Stimulated activated CD4-positive, alpha-beta T cell treated with anti-CD3 and anti-CD28 coated beads, Interleukin-4, amount 100 ng/mL, for 4 hours (primary cell): ENCODE measurements at places on chromosomes 16 and 17.

DNA sequence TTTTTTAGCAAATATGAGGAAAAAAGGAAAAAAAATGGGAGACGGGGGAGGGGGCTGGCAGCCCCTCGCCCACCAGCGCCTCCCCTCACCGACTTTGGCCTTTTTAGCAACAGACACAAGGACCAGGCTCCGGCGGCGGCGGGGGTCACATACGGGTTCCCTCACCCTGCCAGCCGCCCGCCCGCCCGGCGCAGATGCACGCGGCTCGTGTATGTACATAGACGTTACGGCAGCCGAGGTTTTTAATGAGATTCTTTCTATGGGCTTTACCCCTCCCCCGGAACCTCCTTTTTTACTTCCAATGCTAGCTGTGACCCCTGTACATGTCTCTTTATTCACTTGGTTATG is 1.2 kb upstream of the TMEM88 start:
- DNase-seq: no peak

- no peak for DNase-seq
These were observed 383.8 kb downstream of the ZFHX3 start for GRCh38 chr16:72664056-72664508.

DNA sequence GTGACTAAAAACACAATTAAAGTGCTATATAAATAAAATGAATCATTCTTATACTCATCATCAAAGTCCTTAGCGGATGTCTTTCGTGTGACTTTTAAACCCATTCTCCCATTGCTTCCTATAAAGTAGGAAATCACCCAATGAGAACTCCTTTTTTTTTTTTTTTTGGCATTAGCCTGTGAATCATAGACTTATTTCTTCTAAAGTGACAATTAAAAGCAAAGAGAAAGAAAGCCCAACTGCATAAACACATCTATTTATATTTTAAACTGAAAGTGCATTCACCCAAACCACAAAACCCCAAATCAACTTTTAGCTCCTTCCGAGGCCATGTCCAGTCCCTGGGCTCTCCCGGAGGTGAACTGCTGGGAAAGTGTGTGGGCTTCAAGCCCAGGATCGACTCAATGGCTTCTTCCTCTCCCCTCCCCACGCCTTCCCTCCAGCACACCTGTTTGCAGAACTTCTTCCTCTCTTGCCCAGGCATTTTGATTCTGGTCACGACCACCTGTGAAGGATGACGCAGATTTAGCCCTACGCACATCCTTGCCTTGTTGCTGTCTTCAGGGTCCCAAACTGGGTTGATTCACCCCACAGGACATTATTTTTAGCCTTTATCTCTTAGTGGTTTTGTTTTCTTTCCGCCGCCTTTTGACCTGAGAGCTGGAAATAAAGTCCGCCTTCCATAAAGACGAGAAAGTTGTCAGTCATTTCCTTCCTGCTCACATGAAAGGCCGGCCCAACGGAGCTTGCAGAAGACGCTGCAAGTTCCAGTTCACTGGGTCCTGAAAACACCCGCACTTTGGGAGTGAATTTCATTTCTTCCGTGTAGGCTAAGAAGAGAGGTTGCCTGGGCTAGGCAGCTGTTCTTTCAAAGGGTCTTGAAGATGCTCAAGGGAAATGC is 166.8 kb downstream of the MAP2K6 start:
- no peak for DNase-seq

DNA sequence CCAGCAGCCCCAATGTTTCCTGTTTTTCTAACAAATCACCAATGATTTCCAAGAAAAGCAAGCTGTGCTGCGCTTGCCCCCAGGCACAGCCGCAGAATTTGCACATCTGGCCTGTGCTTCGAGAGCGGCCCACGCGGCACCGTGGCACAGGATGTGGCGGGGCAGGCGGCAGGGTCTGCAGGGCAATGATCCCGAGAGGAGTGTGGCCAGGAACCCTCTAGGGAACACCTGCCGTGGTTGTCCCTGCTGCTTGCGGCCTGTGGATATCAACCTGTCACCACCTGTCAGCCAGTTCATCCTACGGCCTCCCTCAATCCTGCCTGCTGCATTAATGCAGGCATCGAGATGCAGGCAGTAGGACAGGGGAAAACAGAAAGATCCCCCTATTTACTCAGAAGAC is 24.0 kb downstream of the PIK3R5 start:
- DNase-seq: peak; percentile 52

DNA sequence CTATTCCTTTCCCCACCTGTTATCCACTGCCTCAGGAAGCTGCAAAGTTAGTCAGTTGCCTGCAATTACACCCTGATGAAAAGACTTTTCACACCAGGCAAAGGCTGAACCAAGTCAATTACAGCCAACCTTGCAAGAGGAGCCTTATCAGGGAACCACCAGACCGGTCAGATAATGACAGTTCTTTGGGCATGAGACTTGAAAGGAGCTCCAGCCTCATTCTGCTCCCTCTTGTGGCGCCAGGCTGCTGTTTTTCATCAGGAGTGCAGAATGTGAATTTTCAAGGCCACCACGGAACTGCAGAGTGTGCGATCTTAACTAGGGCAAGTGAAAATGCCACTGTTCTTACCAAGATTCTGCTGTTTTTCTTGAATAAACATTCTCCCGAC is 22.5 kb downstream of the DNAI2 start:
- no peak for DNase-seq

DNA sequence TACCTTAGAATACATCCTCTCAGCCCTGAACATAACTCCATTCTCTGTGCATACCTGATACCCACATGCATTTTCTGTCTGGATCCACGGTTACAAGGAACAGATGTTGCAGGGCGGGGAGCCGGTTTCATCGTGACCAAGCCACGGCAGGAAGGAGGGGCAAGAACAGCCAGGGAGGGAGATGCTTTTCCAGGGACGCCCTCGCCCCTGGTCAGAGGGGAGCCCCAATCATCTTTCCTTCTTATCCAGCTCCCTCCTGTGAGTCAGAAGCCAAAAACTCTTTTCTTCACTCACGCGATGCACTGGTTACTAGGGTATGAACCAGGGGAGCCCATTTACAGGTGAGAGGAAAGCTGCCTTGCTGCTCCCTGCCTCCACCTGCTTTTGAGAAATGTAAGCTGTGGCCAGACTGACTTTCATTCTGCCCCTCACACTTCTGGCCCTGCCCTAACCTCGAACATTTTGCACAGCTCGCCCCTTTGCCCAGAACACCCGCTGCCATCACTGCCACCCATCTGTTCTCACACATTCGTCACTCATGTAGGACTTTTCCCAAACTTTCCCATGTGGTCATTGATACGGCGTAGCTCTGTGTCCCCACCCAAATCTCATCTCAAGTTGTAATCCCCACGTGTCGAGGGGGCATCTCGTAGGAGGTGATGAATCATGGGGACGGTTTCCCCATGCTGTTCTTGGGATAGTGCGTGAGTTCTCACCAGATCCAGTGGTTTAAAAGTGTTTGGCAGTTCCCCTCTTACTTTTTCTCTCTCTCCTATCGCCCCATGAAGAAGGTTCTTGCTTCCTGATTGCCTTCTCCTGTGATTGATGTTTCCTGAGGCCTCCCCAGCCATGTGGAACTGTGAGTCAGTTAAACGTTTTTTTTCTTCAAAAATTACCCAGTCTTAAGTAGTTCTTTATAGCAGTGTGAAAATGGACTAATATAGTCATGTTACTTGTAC is 20.5 kb downstream of the FOXL1 start:
- no peak for DNase-seq

GRCh38 chr17:6097005-6097279 is 26.8 kb downstream of the WSCD1 start:
- DNase-seq: no peak

DNA sequence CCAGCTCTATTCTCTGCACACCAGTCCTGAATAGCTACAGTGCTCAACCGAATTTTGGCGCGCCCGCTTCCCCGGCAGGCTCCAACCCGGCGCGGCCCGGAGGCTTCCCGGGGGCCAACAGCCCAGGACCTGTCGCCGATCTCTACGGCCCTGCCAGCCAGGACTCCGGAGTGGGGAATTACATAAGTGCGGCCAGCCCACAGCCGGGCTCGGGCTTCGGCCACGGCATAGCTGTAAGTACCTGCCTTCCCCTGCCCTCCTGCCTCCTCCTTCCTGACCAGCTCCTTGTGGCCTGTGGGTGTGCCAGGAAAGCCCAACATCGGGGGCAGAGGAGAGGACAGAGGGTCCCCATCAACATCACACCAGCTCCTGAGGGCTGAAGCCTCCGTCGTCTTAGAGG is 70.2 kb downstream of the CCDC182 start:
- DNase-seq: no peak

DNA sequence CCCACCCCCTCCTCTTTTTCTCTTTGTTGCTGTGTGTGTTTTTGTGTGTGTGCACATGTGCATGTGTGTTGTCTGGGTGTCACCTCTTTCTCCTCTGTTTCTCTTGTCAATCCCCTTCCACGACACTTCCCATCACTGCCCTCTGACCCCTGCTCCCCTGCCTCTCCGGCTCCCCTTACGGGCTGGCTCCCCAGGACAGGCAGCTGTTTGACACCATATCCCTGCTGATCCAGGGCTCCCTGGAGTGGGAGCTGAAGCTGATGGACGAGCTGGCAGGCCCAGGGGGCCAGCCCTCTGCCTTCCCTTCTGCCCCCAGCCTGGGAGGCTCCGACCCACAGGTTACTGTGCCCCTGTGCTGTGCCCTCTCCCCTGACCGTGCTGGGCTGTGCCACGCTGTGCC is 15.2 kb upstream of the ABCC3 start:
- no peak for DNase-seq

- DNase-seq: no peak
These were observed 115.9 kb upstream of the CIBAR2 start for GRCh38 chr16:85227946-85228862.

- no peak for DNase-seq
These were observed 68.6 kb downstream of the HAPSTR1 start for GRCh38 chr16:9159839-9160550.

DNA sequence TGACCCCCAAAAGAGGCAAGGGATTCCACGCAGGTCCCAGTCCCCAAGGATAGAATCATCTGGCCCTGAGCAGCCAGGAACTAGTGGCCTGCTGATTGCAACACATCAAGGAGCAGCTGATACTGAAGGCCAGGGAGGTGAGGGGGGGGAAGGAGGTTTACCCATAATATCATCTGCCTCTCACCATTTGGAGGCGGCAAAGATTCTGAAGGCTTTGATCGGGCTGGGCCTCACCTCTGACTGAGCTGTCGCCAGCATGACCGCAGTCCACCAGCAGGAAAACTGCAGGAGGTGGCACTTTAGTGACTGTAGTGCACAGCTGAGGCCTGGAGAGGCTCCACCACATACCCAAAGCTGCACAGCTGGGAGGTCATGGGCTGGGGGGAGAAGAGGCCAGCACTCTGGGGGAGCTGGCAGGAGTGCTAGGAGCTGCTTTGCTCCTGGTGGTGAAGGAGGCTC is 20.5 kb upstream of the ITGA3 start:
- DNase-seq: no peak

- DNase-seq: no peak
These were observed 841.7 kb downstream of the CDH8 start for GRCh38 chr16:61194573-61194972.

- DNase-seq: no peak
These were observed 191.9 kb downstream of the SLC39A11 start for GRCh38 chr17:72900654-72900971.
